Bone marrow (tissue), 2 donors: ENCODE measurements at places on chromosomes 12 and 14.

DNA sequence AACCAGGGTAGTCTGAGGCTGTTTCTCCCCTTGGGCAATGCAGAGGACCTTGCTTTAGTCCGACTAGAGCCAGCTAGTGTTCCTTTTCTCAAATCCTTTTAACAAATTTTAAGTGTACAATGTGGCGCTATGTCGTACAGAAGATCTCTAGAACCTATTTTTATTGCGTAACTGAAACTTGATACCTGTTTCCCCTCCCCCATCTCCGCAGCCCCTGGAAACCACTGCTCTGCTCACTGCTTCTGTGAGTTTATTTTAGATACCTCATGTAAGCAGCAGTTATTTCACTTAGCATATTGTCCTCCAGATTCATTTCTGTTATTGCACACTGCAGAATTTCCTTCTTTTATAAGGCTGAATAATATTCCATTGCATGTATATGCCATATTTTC, 1092.3 kb downstream of the AACS start:
- DNase-seq, result no peak

- DNase-seq, result peak; percentile 96
These were observed 113.7 kb downstream of the NCOR2 start for GRCh38 chr12:124453419-124454351.

DNA sequence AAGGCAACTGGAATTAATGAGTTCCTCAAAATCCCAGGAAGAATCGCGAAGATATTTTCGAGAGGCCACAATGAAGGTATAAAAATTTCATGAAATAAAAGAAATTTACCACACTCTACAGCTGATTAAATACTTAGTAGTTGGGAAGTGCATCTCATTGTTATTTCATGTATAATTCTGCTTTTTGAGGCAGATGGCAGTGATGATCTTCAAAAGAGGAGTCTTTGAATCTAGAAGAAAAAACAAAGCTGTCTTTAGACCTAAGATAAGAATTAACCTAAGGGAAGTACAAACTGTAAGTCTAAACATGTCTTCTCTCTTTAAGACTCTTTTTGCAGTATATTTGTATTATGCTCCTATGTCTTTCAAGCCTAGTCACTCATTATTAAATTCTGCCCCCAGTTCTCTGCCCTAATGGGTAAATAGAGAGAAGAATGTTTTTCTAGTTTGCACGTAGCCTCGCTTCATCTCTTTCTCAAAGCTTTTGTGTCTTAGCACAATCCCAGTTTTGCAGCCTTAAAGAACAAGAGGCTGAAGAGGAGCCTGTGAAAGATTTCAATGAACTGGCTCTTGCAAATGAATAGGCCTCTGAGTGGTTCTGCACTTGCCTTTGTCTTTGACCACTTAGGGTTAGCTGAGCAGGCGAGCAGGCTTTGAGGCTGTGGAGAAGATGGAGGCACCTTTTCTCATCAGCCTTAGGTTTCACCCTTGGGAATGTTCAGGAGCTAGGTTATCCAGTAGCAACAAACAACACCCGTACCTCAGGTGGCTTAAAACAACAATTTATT, 32.7 kb downstream of the CFAP54 start:
- no peak for DNase-seq

- no peak for DNase-seq
These were observed 45.7 kb upstream of the MEG3 start for GRCh38 chr14:100780246-100780645.

- DNase-seq, result no peak
These were observed 79.1 kb upstream of the HECTD1 start for GRCh38 chr14:31286456-31287293.

GRCh38 chr12:122732611-122733010, 2.0 kb upstream of the HCAR1 start:
- DNase-seq, result no peak

DNA sequence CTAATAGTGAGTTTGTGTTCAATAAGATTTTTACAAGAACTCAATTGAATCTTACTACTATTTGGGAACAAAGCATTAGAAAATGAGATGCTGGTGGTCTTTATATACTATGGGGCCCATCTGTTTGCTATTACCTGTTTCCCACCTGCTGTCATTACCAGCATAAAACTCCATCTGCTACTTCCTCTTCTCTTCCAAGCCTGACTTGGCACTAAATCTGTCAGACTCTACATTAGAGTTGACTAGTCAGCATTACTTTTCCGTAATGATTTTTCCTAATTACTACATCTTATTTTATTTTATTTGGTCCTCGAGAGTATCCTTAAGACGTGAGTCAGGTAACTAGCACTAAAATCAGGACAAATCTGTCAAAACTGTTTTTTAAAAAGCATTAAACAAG, 68.1 kb upstream of the KRR1 start:
- no peak for DNase-seq

DNA sequence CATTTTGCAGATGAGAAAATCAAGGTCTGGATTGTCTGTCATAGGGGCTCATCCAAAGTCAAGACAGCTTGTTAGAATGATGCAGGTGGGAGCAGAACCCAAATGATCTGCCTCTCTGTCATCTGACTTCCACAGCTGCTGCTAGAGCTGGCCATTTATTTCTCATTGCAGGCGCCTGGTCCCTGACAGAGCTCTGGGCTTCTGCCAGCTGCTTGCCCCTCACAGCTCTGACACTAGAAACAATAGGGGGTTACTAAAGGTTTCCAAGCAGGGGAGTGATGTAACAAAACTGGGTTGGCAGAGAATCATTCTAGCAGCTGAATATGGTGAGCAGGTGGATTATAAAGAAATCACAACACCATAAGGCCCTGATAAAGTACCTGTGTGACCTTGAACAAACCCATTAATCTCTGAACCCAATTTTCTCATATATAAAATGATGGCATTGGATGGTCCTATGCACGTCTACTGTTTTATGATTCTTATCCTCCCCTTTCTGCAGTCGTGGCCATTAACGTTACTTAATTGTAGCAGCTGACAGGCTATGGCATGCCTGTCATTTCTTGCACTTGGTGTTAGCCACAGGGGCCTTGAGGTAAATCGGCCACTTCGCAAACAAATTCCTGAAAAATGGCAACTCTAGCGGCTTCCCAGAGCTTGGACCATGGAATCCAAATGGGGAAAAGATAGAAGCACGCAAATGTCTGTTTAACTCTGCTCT, 134.6 kb downstream of the RMST start:
- DNase-seq, result no peak

DNA sequence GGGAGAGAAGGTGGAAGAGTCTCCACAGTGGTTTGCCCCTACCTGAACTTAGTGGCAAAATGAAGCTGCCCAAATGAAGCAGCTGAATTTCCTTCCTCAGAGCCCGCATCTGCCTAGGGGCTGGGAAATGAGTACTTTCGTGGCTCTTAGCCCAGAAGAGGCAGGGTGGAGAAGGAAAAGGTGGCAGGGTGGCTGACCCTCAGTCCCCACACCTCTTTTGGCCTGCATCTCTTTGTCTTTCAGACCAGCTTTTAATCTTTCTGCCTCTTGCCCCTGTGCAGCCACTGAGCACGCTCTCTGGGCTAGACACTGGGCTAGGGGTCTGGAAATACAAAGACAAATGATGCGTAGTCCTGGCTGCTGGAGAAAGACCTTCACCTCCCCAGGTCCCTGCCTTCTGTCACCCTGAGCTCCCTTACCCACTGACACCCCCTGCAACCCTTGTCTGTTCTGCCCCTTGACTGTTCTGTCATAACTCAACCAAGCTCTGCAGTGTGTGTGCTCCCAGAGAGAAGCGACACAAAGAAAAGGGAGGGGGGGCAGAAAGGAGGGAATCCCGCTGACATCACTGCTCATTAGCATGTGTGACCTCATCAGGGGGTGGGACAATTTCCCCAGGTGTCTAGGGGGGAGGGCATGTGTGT, 371 bp upstream of the REM2 start:
- no peak for DNase-seq

DNA sequence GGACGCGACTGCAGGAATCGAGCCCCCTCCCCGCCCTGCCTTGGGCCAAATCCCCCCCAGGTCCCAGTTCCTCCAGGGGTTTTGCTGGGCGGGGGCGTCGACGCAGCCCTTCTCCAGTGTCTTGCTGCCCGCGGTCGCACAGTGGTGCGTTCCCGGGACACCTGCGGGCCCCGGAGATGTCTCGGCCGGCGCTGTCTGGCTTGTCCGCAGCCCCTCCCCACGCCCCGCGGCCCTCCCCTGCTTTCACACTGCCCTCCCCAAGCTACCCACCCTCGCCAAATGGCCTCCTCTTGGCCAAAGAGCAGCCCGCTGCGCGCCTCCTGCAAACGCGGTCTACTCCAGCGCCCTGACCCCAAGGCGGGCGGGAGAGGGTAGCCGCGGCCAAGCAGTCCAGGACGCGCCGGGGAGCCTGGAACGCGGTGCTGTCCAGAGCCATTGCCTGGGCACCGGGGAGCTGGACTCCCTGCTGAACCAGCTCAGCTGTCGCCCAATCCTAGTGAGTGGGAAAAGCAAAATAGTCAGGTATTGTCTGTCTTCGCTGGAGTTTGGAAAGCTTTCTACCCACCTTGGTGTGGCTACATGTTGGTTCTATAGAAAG, 122.0 kb downstream of the AACS start:
- no peak for DNase-seq

DNA sequence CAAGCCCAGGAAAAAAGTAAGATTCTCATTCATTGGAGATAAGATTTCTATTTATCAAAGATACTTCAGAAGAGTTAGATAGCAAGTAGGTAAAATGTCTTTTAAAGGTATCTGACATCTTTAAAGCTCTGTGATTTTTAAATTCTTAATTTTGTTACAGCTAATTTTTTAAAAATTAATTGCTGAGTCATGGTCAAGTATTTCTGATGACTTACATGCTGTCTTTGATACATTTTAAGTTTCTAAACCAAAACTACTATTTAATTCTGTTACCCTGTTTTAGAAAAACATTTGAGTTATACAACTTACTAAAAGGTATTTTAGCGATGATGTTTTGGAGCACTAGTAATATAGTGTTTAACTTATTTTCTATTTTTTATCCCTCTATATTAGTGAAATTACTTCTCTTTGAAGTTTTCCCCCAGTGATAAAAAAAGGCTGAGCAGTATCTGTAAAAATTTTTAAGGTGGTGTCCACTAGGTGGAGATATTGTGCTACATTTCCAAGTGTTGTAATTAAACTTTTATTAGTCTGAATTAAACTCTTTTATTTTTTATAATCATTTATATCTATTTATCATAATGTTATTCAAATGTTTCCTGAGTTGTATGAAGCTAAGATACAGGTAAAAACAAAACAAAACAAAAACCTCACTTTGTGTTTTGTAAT, 11.5 kb downstream of the ALG10 start:
- DNase-seq, result no peak

DNA sequence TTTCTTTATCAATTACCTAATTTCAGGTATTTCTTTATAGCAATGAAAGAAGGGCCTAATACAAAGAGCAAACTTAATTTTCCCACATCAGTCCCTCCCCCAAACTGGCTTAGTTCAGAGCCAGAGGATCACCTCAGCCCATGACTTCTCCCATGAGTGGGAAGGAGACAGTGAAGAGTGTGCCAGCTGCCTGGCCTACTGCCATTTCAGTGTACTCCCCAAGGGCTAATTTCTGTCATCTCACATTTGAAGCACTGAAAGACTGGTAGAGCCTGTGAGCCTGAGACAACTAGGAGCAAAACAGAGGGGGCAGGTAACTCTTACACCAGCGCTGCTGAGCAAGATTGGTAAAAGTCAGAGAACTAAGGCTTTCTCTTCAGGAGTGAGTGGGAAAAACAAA, 29.1 kb upstream of the ADAM20 start:
- no peak for DNase-seq

GRCh38 chr14:74510223-74510931, 16.8 kb downstream of the ISCA2 start:
- DNase-seq, result no peak
